ENCODE measurements at places on chromosomes 16 and 17.

DNA sequence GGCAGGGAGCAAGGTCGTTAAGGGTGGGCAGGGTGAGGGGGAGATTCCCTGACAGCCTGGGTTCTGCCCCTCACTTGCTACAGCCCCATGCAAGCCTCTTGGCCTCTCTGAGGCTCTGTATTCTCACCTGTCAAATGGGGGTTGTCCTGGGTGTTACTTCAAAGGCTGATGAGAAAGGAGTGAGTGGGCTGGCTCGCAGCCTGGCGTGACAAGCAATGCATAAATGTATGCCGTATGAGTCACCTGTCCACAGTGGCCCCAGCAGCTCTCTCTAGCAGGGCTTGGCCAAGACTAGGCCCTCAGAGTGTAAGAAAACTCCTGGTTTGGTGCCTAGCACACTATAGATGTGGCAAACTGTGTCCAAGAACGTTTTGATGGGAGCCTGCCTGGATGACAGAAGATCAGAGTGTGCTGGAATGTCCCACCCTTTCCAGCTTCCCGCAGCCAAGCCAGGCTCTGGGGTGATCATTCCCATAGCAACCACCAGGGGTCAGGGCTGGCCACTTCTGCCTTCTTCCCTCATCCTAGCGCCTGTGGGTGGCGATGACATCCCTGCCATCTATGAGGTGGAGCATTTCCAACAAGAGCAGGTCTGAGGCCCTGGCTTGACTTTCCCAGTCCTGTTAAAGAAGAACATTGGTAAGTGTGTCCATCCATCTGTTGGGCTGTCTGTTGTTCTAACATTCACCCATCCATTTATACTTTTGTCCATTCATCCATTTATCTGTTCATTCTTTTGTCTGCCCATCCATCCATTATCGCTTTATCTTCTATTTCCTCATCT lies 37.2 kb upstream of the ADGRG1 start:
- peak; percentile 58 for DNase-seq

GRCh38 chr16:89137666-89138512 lies 33.7 kb upstream of the CDH15 start:
- DNase-seq: no peak

DNA sequence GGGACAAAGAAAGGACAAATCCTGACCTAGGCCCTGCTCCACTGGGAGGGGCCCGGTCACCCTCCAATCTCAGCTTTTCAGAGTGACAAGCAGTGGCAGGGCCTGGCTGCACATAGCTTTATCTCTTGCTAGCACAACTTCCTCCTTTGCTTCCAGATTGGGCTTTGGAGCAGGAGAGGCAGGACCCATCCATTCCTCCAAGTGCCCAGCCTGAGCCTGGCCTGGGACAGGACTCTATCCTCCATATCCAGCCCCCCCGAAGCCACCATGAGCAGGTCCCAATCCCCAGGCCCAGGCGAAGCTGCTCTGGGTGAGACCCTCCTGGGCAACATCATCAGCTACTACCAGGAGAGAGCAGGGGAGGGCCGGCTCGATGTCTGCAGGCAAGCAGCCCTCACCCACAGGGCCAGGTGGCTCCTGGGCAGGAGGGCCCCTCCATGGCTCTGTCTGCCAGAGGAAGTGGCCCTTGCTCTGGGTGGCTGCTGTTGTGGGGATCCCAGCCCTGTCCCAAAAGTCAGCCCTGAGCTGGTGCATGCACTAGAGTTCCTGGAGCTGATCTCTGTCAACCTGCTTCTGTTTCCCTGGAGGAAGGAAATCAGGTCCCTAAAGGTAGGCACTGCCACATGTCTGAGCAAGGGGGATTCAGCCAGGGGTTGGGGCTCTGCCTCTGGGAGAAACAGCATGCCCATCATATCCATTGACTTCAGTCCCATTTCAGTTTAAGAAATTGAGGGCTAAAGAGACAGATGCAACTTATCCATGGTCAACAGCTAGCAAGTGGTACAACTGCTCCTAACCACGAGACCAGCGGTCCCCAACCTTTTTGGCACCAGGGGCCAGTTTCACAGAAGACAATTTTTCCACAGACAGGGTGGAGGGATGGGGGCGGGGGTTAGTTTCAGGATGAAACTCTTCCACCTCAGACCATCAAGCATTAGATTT lies 58.9 kb downstream of the TK2 start:
- no peak for DNase-seq

DNA sequence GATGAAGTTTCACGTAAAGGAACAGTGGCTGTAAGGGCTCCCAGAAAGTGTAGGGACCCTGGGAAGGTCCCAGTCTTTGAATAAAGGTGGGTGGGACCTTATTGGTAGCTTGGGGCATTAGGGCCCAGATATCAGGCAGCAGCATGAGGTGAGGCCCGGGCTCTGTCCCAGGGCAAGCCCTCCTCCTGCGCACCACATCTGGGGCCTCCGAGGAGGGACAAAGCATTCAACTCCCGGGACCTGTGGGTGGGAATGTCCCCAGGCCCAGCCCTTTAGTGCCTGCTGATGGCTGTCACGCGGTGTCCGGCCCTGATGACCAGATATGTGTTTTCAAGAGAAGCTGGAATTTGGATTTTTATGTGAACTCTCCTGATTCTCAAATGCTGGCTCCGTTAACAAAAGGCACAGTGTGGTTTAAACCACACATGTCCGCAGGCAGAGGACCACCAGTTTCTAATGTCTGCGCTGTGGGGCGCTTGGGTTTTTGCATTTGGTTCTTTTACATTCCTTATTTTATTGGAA lies 30.4 kb downstream of the RAI1 start:
- no peak for DNase-seq

- DNase-seq: no peak
These were observed 13.7 kb downstream of the WNT9B start for GRCh38 chr17:46865100-46865499.

DNA sequence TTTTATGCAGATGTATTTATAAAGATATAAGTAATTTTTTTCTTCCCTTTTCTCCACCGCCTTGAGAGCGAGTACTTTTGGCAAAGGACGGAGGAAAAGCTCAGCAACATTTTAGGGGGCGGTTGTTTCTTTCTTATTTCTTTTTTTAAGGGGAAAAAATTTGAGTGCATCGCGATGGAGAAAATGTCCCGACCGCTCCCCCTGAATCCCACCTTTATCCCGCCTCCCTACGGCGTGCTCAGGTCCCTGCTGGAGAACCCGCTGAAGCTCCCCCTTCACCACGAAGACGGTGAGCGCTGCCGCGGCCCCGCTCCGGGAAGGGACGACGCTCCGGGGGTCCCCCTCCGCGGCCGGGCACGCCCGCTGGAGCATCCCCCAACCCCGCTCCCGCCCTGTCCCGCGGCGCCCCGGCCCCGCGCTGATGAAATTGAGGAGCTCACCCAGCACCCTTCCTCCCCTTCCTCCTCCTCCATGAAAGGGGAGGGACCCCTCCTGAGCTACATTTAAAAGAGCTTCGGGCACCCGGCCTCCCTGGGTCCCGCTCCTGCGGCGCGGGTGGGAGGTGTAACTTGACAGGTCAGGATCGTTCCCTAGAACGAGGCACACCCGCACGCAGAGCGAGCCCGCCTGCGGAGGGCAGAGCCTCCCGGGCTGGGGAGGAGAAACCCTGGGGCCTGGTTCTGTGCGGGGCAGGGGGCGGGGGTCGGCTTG lies 706 bp downstream of the HLF start:
- DNase-seq: no peak

- DNase-seq: no peak
These were observed 95.1 kb downstream of the ZFHX3 start for GRCh38 chr16:72952811-72953271.

Measured in bone marrow (tissue), 2 donors.